ENCODE measurements at places on chromosomes 2 and 18.

- DNase-seq = no peak
Observed at GRCh38 chr2:156708051-156708450, 271.9 kb downstream of the GPD2 start.

GRCh38 chr2:647003-647560 lies 30.1 kb downstream of the TMEM18 start:
- no peak for DNase-seq

DNA sequence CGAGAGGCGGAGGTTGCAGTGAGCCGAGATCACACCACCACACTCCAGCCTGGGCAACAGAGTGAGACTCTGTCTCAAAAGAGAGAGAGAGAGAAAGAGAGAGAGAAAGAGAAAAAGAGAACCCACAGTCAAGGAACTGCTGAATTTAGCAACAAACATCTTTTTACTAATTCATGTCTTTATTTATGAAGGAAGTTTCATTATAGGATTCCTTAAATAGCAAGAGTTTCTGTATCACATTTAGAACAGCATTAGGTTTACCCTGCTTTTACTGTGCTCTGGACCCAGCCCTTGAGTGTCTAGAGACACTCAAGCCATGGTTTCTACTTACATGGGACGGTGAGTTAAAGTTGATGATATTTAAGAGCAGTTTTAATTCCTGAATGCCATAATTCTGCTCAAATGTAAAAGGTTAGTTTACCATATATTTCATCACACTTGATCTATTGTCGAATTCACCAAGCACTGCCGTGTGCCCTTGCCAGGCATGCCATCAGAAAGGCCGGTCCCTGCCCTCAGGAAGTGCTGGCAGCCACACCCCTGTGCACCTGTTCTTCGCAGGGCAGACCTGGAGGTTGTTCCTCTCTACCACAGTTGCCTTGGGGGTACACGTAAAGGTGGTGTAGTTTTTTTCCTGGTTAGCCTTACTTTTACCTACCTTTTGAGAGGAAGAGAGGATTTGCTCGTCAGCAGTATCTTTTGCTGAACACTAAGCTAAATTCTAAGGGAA lies 153.3 kb downstream of the LDLRAD4 start:
- DNase-seq = no peak

DNA sequence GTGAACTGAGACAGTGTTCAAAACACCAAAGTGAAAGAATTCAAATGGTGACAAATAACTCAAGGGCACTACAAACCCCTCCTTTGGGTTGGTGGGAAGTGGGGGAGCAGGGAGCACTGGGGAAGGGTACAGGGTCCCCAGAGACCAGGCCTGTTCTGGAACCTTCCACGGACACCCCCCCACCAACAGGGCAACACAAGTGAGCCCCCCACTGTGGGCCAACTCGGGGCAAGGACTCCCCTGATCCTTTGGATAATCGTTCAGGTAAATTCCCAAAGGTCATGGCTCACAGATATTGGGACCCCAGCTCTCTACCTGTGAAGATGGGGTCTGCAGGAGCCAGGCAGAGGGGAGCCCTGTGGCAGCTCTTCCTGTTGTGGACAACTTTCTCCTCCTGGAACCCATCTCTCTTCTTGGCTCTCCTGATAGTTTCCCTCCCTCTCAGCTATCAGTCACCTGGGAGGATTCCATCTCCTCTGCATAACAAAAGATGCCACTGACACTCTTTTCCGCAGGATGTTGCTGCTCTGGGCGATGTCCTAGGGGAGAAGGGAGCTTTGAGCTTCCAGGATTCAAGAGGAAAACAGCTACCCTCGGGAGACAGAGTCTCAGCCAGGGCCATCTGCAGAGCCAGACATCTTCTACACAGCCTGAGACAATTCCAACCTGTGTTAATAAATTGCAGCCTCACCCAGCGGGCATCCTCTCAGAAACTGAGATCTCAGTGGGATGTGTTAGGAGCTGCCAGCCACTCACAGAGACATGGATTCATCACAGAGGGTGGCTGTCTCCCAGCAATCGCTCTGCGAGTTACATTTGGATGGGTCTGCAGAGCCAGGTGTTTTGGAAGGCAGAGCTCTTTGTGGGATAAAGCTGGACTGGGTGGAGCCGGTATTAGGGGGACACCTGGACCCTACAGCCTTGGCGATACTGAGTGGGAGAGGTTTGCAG lies 35.4 kb downstream of the MBP start:
- DNase-seq = no peak

DNA sequence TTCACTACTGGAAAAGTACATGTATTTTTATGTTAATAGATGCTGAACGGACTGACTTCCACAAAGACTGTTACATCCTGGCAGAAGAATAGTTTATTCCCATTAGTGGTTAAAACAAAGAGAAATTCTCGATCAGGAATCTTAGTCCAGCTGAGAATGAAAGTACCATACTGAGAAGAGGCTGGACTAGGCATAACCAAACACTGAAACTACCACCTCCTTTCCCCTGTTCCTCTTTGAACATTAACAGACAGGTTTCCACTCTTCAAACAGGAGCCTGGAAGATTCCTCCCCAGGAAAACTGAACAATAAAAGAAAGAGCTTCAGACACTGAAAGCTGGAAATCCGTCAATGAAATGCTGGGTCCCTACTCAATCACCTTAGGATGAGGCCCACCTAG lies 25.8 kb downstream of the LDAH start:
- DNase-seq = no peak

DNA sequence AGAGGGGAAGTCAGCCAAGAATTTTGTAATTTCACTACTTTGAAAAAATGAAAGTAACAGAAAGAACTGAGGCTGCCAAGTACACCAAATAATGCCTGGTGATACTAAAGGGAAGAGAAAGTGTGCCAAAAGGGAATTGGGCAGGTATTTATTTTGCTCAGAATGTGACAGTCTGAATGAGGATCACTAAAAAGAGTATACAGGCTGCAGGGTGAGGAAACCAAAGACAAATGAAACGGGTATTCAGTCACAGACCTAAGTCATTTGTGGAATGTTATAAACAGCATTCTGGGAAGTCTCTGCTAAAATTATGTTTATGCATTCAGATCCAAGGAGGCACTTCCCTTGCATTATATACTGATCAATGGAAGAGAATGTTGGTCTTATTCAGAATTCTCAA lies 418.6 kb upstream of the SLC39A10 start:
- DNase-seq = peak; percentile 10

DNA sequence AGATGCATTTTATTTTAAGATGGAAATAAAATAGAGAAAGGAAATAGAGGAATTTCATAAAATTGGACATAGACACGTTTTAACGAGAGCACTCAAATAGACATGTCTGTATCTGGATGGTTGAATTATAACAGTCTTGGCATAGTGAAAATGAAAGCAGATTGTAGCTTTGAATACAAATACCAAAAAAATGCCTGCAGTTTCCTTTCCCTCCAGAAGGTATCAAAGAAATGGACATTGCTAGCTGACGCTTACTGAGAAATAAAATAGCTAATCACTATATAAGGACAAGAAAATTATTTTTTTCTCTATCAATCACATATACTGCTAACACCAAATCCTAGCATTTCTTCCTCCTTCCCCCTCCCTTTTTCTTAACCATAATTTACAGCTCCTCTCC lies 11.4 kb upstream of the MAPRE2 start:
- DNase-seq = no peak

DNA sequence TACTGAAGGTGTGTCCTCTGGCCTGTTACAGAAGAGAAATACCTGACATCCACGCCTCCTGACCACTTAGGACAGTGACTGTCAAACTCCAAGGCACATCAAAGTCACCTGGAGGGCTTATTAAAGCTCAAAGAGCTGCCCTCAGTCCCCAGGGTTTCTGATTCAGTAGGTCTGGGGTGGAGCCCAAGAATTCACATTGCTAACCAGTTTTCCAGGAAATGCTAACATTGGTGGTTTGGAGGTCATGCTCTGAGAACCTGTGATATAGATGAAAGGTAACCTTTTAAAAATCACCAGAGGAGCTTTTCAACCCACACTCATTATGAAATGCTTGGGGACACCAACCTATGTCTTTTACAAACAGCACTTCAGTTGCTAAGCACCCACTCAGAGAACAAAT lies 172.3 kb downstream of the ALK start:
- no peak for DNase-seq

DNA sequence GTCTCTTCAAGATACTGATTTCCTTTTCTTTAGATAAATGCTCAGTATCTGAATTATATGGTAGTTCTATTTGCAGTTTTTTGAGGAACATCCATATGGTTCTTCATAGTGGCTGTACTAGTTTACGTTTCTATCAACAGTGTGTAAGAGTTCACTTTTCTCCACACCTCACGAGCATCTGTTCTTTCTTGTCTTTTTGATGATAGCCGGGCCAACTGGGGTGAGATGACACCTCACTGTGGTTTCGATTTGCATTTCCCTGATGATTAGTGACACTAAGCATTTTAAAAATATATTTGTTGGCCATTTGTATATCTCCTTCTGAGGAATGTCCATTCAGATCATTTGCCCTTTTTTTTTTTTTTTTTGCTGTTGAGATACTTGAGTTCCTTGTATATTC lies 458.8 kb downstream of the SETBP1 start:
- DNase-seq = no peak

DNA sequence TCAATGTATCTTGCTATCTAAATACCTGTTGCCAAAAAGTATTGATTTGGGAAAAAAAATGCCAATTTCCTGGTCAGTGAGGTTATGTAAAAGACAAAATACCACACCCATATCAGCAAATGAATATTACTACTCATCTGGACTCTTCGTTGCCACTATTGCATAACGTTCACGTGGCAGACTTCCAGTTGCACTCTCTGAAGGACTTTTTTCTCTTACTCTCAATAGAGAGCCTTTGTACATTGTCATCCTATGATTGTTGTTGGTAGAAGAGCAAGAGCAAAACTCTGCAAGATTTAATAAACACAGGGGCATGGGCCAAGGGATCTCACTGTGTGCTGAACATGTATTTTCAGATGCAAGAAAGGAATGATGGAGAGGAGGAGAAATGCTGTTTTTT lies 689.8 kb downstream of the MBD2 start:
- DNase-seq = peak; percentile 3

- no peak for DNase-seq
Observed at GRCh38 chr18:59395226-59396175, 36.4 kb upstream of the LMAN1 start.

DNA sequence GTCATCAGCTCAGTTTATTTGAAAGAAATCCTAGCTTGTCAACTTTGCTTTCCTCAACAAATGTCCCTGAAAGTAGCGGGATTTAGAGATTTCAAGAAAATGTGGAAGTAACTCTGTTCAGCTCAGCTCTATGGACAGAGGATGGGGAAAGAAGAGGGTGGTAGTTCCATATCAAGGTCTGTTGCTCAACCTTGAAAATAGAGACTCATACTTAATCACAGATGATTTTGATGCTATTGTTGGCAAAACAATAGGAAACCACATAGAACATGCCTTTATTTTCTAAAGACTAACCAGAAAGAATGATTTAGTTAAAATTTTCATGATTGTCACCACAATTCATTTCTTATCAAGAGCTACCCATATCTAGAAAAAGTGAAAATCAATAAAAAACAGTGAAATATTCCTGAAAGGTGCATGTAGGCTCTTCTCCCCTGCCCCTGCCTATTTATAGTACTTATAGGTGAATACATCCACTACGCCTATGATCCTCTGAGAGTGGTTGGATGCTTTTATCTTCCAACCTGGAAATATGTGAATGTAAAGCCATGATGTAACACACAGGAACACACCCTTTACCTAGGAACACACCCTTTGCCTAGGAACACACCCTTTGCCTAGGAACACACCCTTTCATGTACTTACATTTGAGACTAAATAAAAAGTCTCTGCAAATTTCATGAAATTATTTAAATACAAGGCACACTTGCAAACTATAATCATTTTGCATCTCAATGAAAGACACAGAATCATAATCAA lies 65.8 kb downstream of the ETAA1 start:
- DNase-seq = no peak

DNA sequence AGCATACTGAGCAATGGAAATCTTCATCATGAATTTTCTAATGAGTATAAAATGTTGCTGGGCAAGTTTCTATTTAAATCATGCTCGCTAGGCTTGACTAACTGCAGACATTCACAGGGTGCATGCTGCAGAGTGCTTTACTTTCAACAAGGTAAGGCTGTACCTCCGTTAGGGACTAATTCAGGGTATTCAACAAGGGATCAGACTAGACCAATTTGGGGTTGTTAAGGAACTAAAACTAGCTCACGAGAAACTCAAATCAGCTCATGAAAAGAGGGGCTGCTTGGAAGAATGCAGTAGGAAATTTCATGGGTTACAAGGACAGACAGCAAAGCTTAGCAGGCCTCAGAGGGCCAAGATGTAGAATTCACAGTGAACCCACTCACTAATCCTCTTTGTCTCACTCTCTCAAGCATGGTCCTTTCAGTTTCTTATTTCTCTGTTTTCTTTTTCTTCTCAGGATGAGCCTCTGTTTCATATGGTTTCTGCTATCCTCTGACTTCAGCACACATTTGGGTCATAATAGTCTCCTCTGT lies 2.2 kb downstream of the MYO3B start:
- no peak for DNase-seq

DNA sequence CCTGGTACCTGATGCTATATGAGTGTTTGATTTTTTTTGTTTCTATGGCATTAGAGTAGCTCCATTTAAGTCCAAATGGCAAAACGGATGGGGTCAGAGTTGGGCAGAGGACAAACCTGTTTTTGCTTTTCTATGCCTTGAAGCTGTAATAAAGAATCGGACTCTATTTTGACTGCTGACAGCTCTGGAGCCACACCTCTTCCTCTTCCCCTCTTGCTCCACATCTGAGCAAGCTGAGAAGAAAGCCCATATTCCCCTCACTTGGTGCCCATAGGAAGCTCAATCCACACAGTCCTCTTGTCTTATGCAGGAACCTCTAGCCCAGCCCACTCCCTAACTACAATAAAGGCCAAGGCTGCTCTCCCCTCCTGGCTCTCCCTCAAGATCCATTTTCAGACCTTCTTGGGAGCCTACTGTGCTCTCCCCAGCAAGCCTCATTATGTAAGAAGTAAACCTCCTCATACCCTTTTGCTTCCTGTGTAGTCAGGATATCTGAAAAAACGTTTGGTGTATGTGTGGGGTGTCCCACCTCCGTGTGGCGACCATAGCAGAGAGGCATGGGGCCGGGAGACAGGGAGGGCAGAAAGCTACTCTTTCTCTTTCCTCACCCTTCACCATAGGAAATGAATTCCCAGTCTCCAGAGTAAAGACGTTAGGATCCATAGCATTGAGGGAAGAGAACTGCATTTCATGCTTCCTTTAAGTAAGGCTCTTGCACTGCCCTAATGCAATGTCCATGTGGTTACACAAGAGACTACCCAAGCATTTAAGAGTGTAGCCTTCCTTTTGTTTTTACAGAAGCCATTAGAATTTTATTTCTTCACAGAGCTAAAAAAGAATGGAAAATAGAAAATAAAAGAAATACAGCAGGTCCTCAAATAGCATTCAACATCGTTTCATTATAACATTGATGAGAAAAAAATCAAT lies 41.9 kb upstream of the RAPGEF4 start:
- DNase-seq = no peak

- no peak for DNase-seq
Observed at GRCh38 chr2:10030311-10030736, 13.0 kb upstream of the KLF11 start.

- no peak for DNase-seq
Observed at GRCh38 chr18:39607034-39607433, 2041.4 kb upstream of the CELF4 start.

All from hindlimb muscle (tissue), 1 donor.